Activated T-cell treated with anti-CD3 and anti-CD28 coated beads, Interleukin-2, amount 50 U/mL, for 4 hours (primary cell): ENCODE measurements at places on chromosomes 2 and 18. TPM values are rescaled to one million over a fixed set of nuclear protein-coding genes. Genes with fewer than 3 reads are reported as not detected.

Gene ZNF513
- total RNA-seq: 8.4 TPM

Gene ATG4B
- total RNA-seq: 72.6 TPM

Gene RNF125
- 29.3 TPM for total RNA-seq

Gene C2orf78
- not detected for total RNA-seq

Gene NEURL3
- total RNA-seq: 0.26 TPM

Gene HOXD13
- total RNA-seq: not detected

Gene TFPI
- total RNA-seq: 0.56 TPM

Gene C2orf76
- 12.6 TPM for total RNA-seq
